ENCODE measurements at places on chromosomes 16 and 17.

- DNase-seq, result peak; percentile 53
These were observed 222.4 kb upstream of the AXIN2 start for GRCh38 chr17:65783845-65784334.

- no peak for DNase-seq
These were observed 5.0 kb upstream of the CYBA start for GRCh38 chr16:88655733-88656281.

DNA sequence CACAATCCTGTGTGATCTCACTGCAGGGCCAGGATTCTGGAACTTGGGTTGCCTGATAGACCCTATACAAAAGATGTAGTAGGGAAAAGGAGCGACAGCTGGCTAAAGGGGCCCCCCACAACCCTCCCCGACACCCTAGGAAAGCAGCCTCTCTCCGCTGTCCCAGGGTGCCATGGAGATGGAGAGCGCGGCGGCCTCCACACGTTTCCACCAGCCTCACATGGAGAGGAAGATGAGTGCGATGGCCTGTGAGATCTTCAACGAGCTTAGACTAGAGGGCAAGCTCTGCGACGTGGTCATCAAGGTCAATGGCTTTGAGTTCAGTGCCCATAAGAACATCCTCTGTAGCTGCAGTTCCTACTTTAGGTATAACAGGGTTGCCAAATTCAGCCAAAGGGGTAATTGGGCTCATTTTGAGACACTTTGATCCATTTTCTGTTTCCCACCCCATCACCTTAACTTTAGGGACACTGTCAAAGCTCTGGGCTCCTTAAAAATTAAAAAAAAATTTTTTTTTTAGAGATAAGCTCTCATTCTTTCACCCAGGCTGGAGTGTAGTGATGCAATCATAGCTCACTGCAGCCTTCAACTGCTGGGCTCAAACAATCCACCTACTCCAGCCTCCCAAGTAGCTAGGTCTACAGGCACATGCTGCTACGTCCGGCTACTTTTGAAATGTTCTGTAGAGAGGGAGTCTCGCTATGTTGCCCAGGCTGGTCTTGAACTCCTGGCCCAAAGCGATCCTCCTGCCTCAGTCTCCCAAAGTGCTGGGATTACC, at the start of gene KLHL10:
Gene KLHL10 (plus strand): TSS at position 65 of the 778 bp plus-strand sequence. CDS start 108 bp downstream, at position 173.
- no peak for DNase-seq

DNA sequence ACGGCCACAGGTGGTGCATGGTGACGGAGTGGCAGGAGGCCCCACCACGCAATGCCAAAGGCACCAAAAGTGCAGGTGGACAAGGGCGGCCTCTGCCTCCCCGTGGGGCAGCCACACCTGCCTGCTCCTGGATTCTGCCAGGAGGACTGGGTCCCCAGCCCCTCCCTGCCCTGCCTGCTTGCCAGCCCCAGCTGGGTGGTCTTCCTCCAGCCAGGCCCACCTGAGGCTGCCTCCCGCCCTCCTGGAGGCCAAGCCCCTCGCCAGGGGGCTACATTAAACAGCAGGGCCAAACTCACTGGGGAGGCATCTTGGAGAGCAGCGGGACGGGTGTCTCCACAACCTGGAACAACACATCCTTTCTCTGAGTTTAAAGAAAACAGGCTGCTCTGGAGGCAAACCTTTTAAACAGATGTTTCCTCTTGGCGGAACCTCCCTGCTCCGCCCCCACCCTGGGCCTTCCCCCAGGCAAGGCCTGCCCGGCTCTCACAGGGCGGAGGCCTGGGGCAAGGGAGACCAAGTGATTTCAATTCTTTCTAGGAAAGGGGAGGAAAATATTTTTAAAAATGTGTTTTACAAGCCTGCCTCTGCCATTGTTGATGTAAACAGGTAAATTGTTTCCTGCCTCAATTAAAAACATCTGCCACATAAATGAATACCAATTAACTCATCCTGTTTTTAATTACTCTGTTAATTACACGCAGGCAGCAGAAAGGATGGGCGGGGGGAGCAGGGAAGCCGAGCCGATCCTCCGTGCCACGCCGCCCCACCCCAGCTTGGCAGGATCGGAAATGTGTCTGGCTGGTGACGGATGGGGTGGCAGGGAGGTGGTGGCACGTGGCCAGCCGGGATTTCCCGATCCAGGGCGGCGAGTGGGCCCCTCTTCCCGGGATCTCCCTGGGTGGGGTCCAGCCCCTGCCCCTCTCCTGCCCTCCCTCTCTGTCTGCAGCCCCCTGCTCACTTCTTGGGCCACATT, 54.4 kb upstream of the PABPN1L start:
- peak; percentile 33 for DNase-seq

- DNase-seq, result no peak
These were observed 1.2 kb downstream of the PSMD11 start for GRCh38 chr17:32445497-32445896.

DNA sequence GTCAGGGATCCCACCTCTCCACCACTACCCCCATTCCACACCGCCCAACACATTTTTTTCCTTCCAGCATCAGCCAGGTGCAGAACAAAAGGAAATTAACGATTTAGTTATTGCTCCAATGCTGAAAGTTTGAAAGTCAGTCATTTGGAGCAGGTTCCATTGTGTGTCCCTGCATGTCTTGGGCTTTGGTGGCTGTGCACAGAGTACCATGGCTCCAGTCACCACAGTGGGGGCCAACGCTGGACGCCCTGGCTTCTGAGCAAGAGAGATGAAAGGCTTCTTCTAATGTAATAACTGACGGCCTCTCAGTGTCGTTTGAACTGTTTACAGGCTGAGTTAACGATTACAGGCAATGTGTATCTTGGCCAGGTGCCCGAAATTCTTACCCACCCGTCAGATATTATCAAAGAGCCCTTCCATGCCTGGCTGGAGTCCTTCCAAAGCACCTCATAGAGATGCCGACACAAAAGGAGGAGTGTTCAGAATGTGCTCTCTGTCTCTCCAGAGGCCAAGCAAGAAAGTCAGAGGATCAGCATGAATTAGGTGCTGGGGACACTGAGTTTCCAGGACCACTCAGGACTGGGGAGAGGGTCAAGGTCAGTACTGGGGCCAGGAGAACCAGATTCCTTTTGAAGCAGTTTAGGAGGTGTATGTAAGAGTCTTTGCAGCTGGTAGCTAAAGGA, 25.9 kb downstream of the RNF43 start:
- no peak for DNase-seq

DNA sequence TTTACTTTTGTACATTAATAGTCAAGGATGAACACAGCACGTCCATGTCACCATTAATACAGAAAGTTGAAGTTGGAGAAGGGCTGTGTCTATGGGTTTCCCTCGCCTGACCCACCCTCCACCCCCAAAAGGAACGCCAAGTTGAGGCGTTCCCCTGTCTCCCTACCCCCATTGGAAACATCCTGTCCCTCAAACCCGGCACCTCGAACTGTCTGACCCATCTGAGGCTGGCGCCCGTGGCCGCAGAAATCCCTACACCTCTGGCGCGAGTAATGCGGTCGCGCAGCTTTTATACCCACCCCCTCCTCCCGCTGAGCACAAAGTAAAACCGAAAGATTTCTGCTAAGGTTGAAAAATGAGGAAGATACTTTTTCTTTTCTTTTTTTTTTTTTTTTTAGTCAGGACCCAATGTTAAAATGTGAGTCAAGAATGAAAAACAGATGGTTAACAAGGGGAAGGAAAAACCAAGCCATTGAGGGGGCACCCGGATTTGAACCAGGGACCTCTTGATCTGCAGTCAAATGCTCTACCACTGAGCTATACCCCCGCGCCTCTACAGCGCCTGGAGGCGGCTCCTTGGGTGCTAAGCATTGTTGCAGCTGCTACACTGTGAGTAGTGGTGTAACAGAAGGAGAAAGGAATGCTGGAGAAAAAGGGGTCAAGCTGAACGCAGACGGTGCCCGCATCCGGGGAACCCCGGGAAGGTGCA, 887 bp upstream of the LASP1 start:
- no peak for DNase-seq

GRCh38 chr16:19136549-19137196, 22.9 kb downstream of the ITPRIPL2 start:
- no peak for DNase-seq

DNA sequence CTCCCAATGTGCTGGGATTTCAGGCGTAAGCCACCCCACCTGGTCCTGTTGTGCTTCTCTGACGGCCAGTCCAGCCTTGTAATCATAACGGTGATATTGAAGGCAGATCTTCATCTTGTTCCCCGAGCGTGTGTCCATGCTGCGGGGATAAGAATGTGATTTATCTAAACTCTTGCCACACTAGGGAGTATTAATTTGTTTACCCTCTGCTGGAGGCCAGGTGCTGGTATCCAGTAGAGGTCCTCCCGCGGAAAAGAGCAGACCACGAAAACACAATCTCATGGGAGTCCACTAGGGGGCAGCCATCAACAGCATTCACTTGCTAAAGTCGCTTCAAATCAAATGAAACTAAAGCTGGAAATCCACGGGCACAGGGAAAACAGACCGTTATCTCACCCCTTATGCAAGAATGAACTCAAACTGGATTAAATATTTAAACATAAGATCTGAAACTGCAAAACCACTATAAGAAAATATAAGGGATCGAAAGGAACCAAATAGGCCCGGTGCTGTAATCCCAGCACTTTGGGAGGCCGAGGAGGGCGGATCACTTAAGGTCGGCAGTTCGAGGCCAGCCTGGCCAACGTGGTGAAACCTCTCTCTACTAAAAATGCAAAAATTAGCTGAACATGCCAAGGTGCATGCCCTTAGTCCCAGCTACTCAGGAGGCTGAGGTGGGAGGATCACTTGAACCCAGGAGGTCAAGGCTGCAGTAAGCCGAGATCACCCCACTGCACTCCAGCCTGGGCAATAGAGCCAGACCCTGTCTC, 22.3 kb upstream of the RBBP6 start:
- peak; percentile 73 for DNase-seq

GRCh38 chr16:84979516-84979915, 31.8 kb downstream of the ZDHHC7 start:
- no peak for DNase-seq

DNA sequence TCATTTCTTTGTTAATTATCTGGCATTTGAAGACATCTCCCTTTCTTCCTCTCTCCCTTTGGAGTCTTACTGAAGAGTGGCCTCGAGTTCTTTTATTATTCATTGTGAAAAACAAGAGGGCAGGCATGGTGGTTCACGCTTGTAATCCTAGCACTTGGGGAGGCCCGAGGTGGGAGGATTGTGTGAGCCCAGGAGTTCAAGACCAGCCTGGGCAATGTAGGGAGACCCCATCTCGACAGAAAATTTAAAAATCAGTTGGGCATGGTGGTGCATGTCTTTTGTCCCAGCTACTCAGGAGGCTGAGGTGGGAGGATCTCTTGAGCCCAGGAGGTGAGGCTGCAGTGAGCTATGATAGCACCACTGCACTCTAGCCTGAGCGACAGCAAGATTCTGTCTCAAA, 20.1 kb downstream of the BPTF start:
- DNase-seq, result no peak

DNA sequence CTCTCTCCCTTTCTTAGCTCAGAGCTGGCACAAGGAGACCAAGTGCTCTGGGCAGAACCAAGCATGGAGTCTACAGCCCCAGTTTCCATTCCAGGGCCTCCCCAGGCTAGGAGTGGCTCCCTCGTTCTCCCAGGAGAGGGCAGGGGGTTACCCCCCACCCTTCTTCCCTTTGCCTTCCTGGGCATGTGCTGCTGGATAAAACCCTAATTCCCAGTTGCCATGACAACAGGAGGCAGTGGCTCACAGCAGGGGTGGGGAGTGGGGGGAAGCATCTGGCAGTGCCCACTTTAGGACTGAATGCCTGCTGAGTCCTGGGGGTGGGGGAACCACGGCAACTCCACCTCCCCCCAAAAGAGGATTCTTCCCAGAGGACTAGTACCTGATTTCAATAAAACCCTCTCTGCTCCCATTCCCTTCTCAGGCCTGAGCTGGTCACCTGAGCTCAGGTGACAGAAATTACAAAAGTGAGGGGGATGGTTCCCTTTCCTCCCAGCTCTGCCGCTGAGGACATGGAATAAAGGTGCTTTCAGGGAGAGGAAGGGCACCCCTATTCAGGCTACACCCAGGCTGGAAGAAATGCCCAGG, 1.8 kb downstream of the MPP2 start:
- DNase-seq, result no peak

- DNase-seq, result no peak
These were observed 211.4 kb upstream of the ERCC4 start for GRCh38 chr16:13708347-13709120.

- no peak for DNase-seq
These were observed at the start of gene HAP1 for GRCh38 chr17:41734139-41734948. Gene HAP1, minus strand, starts transcription at chr17:41734643. Its CDS starts 9 bp downstream, at chr17:41734634.

GRCh38 chr17:28225271-28225670, 93.7 kb upstream of the TMEM97 start:
- no peak for DNase-seq

DNA sequence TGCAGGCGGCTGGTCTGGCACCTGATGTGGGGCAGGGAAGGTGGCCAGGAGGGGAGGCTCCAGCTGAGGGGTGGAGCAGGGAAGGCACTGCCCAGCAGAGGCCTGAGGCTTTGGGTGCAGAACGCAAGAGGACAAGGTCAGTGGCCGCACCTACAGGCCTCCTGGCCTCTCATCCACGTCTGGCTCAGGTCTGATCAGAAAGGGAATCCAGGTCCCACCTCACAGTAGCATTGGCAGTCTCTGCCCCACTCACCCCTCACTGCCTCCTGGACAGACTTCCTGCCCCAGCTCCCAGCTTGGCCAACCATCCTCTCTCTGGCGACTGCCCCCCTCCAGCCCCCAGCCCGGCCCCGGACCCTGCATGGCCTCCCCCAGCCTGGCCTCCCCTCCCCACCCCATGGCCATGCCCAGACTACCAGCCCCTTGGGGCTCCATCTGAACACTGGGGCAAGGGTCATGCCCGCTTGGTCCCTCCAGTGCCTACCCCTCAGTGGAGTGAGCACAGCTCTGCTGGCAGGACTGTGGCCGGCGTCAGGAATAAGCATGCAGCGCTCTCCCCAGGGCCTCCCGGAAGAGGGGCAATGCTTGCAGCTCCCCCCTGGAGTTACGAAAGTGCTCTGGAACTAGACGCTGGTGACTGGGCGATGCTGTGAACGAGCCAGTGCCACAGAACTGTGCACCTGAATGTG, 4.6 kb downstream of the UTS2R start:
- DNase-seq, result no peak

- DNase-seq, result no peak
These were observed 3.7 kb upstream of the SSTR2 start for GRCh38 chr17:73160980-73161630.

DNA sequence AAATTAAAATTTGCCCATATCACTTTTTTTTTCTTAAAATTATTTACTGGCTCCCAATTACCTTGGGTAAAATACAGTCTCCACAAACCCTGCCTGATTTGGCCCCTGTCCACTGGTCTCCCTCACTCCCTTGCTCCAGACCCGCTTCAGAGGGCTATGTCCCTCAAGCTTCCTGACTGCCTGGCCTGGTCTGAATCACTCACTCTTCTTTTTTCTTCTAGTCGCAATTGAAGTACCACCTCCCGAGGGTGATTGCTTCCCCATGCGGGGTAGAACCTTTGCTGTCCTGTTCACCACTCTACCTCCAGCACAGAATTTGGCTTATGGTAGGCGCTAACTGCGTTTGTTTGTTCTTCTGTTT, 598 bp upstream of the PGAP3 start:
- no peak for DNase-seq

- no peak for DNase-seq
These were observed 31.8 kb downstream of the C16orf82 start for GRCh38 chr16:27098366-27099049.

Measured in smooth muscle cell of the brain vasculature (primary cell).